Stimulated activated memory B cell treated with anti-CD40 and anti-IgM and Interleukin-4, amounts not matched to agents 10 μg/mL and 1 μg/mL and 100 μg/mL, for 72 hours (primary cell): ENCODE measurements at places on chromosomes 13 and 19.

DNA sequence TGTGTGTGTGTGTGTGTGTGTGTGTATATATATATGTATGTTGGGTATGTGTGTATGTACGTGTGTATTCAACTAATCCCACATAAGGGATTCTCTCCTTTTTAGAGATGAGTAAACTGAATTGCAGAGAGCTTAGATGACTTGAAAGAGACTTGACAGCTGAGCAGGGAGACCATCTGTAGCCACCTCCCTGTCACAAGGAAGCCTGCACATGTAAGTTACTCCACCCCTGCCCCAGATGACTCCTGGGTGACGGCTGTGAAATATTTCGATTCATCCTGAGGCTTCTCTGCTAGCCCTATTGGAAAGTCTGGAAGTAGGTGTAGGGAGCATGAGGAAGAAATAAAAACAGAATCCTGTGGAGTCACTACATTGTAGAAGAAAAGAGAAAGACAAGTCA lies 480.4 kb downstream of the FOXO1 start:
- no peak for ATAC-seq
- H3K36me3 ChIP-seq, result no peaks in the 10 kb centered on the region
- H3K27me3 ChIP-seq, result no peaks in the 10 kb centered on the region
- no peak overlapping the region for H3K4me3 ChIP-seq

DNA sequence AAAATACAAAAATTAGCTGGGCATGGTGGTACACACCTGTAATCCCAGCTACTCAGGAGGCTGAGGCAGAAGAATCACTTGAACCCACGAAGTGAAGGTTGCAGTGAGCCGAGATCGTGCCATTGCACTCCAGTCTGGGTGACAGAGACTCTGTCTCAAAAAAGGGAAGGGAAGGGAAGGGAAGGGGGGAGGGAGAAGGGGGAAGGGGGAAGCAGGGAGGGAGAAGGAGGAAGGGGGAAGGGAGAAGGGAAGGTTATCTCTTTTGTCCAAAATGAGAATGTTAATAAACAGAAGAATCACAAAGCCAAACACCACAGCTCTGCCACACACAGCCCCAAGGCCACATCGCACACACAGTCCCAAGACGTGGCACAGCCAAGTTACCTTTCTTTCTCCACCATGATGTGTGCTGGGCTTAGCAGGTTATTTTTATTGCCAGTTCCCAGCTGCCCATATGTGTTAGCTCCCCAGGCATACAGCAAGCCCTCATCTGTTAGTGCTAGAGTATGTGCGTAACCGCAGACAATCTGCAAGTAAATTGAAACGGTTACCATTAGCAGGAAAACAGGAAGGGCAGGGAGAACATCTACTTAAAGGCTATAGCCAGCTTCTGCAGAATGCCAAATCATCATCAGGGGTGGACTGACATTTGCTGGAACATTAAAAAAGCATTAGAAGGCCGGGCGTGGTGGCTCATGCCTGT lies 34.3 kb downstream of the RCBTB1 start:
- H3K27ac ChIP-seq, result no peak overlapping the region
- H3K4me3 ChIP-seq, result no peak overlapping the region
- peaks cover 75% of the 10 kb centered on the region for H3K36me3 ChIP-seq
- no peaks in the 10 kb centered on the region for H3K4me1 ChIP-seq

- H3K4me3 ChIP-seq, result no peak overlapping the region
- H3K4me1 ChIP-seq, result peaks cover 11% of the 10 kb centered on the region
- ATAC-seq, result no peak
- H3K27ac ChIP-seq, result no peak overlapping the region
- no peaks in the 10 kb centered on the region for H3K36me3 ChIP-seq
- H3K27me3 ChIP-seq, result no peaks in the 10 kb centered on the region
These were observed 165.6 kb downstream of the EFNB2 start for GRCh38 chr13:106369858-106370257.

GRCh38 chr13:42633495-42633894 lies 59.5 kb downstream of the TNFSF11 start:
- no peak for ATAC-seq
- H3K4me3 ChIP-seq, result no peak overlapping the region
- H3K4me1 ChIP-seq, result no peaks in the 10 kb centered on the region
- H3K36me3 ChIP-seq, result no peaks in the 10 kb centered on the region
- no peak overlapping the region for H3K27ac ChIP-seq
- H3K27me3 ChIP-seq, result no peaks in the 10 kb centered on the region
